ENCODE measurements at places on chromosomes 1 and 21. TPM values are rescaled to one million over a fixed set of nuclear protein-coding genes. Genes with fewer than 3 reads are reported as not detected.

The DNAJC11 gene
- 28.9 TPM for total RNA-seq

The SPATA1 gene
- total RNA-seq: 0.37 TPM

The RGS21 gene
- total RNA-seq: not detected

The CSF3R gene
- total RNA-seq: 0.11 TPM

The RPE65 gene
- not detected for total RNA-seq

The WNT2B gene
- 1.2 TPM for total RNA-seq

The C1orf53 gene
- total RNA-seq: 4.6 TPM

The RHD gene
- total RNA-seq: not detected

The CASZ1 gene
- total RNA-seq: not detected

The C1orf210 gene
- total RNA-seq: 0.11 TPM

The RNPC3 gene
- 5.2 TPM for total RNA-seq

The CALML6 gene
- 0.22 TPM for total RNA-seq

The OR10R2 gene
- not detected for total RNA-seq

The TEDDM1 gene
- total RNA-seq: not detected

The PTGER3 gene
- 3.0 TPM for total RNA-seq

The PPM1J gene
- total RNA-seq: 1.1 TPM

The HCRTR1 gene
- total RNA-seq: not detected

The OXCT2 gene
- 4.5 TPM for total RNA-seq

The OR14A2 gene
- not detected for total RNA-seq

The SPRR5 gene
- not detected for total RNA-seq

The FALEC gene
- total RNA-seq: 0.25 TPM

The KRTAP21-2 gene
- not detected for total RNA-seq

The CR2 gene
- not detected for total RNA-seq

The OR2G6 gene
- total RNA-seq: not detected

The RASAL2 gene
- total RNA-seq: 21.6 TPM

The KRTAP7-1 gene
- not detected for total RNA-seq

The SYCP1 gene
- not detected for total RNA-seq

The TRIM33 gene
- total RNA-seq: 30.6 TPM

The PSMA5 gene
- 72.8 TPM for total RNA-seq

The HES5 gene
- not detected for total RNA-seq

The NBPF6 gene
- total RNA-seq: not detected

The TIE1 gene
- 67.9 TPM for total RNA-seq

The FAM72A gene
- 3.0 TPM for total RNA-seq

The C1orf105 gene
- total RNA-seq: not detected

The CFHR1 gene
- 0.25 TPM for total RNA-seq

The VANGL2 gene
- under 0.01 TPM for total RNA-seq

The OPN3 gene
- total RNA-seq: 16.4 TPM
